ENCODE measurements at places on chromosomes 6 and 20.

GRCh38 chr20:25318471-25319240, 70.8 kb downstream of the PYGB start:
- DNase-seq = no peak

DNA sequence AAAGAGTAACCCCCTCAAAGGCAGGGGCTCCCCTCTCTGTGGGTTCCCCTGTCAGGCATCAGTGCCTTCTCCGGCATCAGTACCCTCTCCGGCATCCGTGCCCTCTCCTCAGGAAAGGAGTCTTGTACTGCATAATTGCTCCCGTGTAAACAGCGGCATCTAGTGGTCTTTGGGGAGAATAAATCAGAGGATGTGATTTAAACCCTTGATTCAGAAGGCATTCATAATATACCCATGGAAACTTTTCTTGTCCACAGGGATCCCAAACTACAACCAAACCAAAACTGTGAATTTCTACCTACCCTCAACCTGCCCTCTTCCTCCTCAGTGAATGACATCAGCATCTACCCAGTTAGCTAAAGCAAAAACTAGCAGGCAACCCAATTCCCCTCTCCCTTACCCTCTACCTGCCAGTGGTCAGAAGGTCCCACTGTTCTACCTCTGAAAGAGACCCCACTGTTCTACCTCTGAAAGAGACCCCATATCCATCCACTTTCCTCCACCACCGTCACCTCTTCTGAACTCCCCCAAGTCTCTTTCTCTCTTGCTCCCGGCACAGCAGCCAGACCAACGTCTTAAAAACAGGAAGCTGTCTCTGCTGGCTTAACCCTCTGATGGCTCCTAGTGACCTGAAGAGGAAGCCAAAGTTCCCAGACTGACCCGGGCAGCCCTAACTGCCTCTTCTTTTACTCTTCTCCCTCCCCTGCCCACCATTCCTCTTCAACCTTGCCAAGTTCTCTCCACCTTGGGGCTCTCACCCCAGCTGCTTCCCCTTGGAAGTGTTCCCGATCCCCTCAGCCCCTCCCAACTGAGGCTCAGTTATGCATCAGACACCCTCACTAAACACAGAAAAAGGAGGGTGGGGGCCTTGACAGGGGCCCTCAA, 27.2 kb downstream of the UBE2V1 start:
- DNase-seq = peak; percentile 60

DNA sequence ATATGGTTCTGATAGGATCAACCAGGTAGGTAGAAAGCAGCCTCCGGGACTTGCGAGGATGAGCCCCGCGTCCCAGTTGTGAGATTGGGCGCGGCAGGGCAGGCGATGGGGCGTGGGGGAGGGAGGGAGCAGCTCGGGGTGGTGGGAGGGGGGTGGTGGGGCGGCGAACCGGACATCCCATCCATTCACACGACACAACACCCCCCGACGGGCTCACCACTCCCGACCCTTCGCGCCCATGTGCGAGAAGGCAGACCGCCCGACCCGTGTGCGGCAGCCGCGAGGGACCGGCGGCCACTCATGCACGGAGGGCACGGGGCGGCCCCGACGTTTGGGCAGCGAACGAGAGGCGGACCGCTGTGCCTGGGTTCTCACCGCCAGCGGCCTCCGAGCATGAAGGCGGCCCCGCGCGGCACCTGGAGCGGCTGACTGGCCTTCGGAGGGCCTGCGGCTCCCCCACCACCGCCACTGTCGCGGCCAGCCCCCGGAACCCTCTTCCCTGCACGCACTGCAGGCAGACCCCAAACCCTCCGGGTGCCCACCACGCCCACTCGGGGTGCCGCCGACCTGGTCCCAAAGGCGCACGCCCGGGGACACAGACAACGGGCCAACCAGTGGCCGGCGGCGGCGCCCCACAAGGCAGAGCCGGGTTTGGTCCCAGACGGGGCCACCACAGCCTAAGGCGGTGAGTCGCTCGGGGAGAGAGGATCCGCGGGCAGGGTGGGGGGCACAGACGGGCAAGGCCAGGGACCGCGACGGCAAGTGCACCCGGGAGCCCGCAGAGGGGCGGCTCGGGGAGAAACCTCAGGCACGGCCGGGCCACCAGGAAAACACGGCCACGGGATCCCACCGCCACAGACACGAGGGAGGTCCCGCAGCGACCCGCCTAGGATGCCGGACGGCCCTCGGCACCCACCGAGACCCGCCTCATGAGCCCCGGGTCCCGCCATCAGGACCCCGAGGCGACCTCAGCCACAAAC, 769.2 kb upstream of the DEFB115 start:
- DNase-seq = no peak

DNA sequence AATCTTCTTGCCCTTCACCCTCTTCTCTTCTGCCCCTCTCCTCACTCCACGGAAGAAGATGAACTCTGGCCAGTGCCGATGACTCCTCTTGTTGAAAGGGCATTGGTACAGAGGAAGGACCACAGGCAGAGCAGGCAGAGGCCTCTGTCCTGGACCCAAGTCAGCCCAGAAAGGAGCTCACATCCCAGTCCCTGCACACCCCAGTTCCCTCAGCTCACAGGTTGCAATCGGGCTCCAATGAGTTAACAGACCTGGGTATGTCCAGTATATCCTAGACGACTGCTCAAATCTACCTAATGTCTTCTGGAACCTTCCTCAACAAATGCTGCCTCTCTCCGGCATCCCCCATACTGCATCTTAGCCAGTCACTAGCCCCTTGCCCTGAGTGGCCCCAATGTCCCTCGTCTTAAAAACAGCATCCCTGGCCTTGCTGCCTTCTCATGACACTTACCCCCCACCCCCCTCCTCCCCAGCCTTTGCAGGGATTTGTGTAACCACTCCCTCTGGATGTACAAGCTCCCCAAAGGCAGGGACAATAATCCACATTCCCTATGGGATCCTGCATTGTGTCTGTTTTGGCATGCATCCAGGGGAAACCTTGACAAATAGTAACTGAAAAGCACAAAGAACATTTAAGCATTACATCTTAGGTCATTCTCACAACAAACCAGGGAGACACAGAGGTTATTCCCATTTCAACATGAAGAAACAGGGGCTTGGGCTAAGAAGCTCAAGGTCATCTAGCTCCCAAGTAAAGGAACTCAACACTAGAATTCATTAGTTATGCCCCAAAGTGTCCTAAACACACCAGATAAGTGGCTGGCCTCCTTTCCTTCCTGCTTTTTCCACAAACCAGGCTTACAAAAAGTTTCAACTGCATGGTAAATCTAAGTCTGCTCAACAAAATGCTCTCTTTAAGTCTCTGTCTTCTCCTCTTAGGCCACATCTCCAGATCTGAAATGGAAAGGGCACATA, 45.1 kb downstream of the TRERF1 start:
- no peak for DNase-seq

DNA sequence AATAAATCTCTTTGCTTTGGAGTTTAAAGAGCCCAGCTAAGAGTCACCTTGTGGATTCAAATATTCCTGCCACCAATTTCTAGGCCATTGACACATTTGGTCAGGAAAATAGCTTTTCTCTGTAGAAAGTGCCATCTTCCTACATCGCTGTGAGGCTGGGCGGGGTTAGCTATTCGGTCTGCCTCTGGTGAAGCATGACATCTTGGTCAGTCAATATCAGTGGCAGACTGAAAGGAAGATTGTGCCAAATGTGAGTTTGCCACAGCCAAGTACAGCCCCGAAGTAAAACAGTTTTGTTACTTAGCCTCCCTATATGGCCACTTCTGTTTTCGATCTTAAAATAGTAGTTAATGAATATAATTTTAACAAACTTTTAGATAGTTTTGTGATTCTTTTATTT, 65.5 kb upstream of the FABP7 start:
- no peak for DNase-seq

DNA sequence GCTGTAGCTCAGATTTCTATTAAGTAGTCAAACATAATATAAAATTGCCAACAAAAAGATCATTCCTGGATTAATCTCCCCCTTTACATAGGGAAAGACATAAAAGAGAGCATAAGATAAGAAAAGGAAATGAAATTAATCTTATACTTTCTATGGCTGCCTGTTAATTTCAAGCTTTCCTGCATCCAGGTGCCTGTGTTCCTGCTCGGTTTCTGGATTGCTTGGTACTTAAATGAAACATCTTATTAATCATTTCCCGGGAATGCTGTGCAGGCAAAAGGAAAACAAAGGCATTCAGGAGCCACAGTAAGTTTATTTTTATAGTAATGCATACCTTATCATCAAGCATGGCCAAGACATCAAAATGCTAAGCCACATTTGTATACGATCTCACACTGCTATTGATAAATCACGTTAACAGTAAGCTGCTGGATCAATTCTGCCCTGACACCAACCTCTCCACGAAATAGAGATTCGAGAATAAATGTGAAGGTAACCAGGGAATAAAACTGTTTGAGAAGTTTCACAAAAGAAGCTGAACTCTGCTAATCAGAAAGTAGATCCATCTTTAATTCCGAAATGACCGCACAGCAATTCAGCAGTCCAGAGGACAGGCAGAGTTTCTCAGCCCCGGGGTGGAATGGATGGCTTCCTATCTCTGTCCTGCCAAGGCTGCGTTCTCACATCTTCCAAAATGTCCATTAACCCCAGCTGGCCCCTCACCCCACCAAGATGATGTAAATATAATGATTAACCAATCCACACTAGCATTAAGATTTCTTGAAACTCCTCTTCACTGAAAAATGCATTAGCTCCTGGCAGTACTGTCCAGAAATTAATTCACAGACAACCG, 32.6 kb upstream of the APCDD1L start:
- DNase-seq = no peak

DNA sequence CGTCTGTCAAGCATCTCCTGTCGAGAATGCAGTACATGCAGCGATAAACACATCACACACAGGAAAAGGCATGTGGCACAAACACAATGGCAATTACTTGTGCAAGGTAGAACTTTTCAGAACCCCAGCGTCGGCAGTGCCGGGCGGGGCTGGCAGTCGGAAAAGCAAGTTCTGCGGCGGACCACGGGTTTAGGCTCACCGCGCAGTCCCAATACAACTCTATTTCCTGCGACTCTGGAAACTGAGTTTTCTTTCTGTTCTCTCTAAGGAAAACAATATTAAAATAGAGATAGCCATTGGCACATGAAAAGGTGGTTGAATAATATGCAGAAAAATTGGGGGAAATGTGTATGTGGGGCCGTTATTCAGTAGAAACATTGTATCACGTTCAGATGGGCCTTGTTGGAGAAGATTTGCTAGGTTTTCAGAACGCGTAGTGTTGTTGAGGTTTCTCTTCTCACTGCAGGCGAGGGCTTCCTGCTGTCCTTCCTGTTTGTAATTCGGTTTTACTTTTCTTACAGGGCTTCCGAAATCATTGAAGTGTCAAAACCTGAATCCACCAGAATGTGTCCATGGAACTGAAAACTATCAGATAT, 369.5 kb downstream of the THBS2 start:
- no peak for DNase-seq

DNA sequence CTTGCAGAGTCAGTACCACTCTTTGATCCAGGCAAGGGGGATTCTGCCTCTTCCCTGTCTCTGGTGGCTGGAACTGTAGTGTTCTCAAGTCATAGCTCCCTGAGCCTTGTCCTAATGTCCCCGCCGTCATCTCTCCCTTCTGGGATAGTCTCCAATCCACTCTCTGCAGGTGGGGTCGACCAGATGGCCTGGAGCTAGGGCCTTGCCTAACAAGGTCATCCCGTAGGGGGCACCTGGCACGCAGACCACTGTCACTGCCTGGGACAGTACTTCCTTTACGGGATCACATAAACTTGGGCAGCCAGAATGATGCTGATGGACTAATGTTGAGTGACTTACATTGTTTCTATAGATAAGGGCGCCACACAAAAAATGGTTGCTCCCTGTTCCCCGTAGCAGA, 118.9 kb upstream of the SLC22A23 start:
- no peak for DNase-seq
